ENCODE measurements at places on chromosomes 4 and X.

DNA sequence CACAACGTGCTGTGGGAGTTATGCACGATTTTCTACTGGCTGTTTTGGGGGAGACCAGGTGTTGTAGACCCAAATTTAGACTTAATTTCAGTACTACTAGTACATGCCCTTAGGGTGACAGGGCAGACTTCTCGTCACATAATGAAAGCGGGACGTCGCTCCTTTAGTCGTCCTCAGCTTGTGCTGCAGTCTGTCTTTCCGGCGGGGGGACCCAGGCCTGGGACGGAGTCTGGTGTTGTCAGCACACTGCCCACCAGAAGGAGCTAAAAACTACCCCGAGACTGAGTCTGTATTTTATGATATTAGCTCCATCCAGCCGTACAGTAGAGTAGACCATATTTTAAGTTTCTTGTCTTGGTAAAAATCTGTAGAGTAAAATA is 35.5 kb downstream of the NOP14 start:
- no peak for DNase-seq

GRCh38 chr4:67861513-67861912 is 22.3 kb downstream of the TMPRSS11D start:
- DNase-seq, result no peak

DNA sequence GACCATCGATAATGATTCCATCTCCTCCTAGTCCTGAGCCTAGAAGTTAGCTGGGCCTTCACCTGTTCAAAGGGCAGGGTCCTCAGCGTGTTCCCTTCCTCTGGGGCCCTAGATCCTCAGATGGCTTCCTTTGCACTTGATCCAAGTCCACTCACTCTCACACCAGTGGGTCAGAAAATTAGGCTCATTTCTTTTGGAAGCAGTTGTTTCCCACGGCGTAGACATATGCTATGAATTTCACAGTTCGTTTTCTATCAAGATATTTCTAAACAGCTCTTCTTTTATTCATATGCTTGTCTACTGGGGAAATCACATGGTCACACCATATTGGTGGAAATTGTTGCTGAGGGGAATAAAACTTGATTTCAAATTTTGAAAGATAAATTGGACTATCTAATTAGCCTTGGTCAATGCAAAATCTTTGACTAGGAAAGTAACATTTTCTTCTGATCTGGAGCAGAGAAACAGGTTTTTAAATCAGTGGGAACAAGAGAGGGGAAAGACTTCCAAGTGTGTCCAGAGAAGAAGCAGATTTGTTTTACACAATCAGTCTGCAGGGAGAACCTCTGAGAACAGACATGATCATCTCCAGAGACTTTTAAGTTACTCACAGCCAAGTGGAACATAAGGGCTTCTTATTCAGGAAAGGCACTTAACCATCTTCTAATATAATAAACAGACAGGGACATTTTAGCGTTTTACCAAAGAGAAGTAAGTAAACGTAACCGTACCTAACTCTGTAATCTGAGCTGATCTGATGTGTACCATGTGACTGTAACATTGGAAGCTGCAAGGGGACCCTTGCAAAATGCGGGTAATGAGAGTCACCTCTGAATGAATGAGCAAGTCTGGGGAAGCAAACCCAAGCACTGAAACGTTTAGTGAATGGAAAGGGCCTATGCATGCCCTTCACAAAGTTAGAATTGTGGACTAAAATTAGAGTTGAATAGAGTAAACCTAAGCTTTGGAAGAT is 455.7 kb upstream of the FAT1 start:
- no peak for DNase-seq

- no peak for DNase-seq
Observed at GRCh38 chr4:168474660-168475320, 5.5 kb downstream of the DDX60L start.

DNA sequence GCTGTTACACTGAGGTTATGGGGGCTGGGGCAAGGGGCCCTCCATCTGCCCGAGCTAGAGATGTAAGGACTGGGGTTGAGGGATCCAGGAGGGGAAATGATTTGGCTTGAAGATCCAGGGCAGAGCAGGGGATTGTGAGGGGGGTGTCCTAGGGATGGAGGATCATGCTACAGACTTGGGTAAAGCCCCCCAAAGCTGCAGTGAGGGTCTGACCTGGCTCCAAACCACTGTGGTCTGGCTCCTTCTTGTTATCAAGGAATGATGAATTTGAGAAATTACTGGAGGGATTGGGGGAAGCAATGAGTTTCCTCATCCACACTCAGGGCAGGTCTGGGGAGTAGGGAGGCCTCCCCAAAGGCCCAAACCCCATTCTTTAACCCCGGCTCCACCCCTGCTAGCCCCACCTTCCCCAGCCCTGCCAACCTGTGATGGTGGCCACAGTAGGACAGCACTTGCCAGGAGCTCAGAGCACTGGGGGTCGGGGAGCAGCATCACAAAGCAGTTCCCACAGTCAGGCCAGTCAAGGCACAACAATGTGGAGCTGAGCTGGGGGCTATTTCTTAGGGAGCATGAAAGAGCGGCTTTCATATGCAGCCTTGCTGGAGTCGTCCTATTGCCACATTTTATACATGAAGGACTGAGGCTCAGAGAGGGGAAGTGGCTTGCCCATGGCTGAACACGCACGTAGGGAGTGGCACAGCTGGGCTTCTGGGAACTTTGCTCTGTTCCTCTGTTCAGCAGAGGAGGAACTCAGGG is 165.5 kb downstream of the EFNB1 start:
- DNase-seq, result no peak

DNA sequence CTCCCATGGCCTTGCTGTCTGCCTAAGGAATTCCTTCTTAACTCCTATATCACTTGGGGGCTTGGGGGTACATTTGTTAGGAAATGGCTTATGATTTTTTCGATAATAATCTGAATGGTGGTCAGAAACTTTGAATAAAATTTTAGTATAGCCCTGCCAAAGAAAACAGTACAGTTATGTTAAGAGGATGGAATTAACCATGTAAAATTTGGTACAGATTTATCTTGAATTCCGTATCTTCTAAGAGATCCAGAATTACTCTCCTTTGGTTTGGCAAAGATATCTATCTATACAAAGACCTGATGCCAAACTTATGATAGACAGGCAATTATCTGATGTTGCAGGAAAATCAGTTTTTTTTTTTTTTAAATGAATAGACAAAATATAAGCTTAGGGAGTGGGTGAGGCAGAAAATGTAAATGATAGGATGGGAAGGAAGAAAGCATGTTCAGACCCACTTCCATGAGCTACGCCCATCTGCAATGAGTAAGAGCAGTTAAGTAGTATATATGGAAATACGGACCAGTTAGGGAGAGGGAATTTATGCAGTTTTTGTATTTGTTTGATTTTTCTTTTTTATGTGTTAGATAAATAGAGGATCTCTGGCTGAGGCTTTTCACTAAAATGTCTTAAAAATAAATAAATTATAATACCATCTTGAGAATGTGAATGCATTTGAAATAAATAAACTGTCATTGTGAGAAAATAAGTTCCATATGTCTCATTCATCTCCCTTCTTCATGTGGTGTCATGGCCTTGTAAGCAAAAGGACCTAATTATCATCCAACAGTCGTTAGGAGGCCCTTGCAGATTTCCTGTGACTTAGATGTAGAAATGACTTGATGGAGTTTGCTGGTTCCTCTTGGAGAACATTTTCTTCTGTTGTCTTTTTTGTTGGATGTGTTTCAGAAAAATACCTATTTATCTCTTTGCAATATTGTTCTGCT is 389.6 kb downstream of the ARHGAP24 start:
- no peak for DNase-seq

- no peak for DNase-seq
Observed at GRCh38 chr4:153955327-153955726, 166.4 kb upstream of the SFRP2 start.

DNA sequence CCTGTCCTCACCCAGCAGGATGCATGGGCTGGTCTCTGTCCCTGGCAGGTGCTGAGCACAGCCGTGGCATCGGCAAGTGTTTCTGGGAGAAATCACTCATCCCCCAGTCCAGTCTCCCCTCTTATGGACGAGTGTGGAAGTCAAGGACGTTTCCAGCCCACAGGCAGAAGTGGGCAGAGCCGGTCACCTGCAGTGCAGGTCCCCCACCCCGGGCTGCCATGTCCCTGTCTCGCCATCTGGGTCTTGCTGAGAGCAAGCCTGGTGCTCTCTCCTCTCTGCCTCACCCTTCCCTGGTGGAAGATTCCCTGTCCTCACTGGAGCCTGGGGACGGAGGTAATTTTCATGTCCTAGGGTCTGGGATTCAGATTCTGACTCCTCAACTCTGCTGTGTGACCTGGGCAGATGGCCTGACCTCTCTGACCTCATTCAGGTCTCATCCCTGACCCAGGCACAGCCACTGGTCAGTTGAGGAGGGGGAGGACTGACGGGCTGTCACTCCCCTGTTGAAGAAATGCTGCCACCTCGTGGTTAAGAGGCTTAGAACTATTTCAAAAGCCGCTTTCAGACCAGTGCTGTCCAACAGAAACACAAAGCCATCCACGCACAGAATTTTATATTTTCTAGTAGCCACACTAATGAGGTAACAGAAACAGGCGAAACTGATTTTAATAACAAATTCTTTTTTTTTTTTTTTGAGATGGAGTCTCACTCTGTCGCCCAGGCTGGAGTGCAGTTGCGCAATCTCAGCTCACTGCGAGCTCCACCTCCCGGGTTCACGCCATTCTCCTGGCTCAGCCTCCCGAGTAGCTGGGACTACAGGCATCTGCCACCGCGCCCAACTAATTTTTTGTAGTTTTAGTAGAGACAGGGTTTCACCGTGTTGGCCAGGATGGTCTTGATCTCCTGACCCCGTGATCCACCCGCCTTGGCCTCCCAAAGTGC is 1.8 kb downstream of the CPZ start:
- DNase-seq, result no peak

DNA sequence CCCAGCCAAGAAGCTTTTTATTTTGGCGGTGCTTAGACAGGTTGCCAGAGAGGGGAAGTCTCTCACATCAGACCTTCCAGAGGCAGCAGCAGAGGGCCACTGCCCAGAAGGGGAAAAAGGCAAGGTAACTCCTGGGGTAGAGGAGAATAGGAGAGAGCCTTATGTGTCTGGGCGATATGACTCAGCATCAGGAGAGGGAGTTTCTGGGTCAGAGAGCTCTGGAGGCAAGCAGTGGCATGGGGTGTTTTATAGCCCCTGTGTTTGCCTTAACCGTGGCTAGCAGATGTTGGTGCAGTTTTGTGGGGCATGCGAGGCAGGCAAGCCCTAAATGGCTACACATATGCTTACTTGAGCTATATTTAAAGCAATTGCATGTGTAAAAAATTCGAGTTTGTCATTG is 8.3 kb upstream of the ZXDB start:
- no peak for DNase-seq

DNA sequence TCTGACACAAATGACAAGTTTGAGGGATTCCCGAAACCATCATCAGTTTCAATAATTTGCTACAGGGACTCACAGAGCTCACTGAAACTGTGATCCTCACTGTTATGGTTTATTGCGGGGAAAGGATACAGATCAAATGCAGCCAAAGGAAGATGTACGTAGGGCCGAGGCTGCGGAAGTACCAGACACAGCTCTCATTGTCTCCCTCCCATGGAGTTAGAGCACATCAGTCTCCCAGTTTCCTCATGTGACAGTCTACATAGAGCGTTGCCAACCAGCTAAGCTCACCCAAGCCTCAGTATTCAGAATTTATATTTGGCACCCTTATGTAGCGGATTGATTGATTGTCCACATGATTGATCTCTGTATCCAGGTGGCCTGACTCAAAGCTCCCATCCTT is 137.8 kb upstream of the TENM3 start:
- no peak for DNase-seq

- DNase-seq, result no peak
Observed at GRCh38 chr4:155629183-155629825, 37.3 kb upstream of the GUCY1A1 start.

DNA sequence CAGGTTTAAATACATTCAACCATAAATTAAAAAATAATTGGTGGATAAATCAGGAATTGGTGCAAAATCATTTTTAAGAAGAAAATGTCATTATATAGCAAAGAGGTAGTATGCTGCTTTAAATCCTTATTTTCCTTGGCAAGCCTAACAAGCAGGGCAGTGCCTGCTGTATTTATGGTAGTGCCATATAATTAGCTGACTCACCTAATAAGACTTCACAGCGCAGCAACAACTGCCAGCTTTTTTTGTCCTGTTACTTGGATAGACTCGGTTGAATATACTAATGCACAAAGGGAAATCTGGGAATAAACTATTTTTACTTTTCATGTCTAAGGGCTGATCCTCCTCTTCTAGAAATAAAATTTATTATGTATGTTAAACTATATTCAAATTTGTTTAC is 99.1 kb downstream of the SNCA start:
- DNase-seq, result no peak

DNA sequence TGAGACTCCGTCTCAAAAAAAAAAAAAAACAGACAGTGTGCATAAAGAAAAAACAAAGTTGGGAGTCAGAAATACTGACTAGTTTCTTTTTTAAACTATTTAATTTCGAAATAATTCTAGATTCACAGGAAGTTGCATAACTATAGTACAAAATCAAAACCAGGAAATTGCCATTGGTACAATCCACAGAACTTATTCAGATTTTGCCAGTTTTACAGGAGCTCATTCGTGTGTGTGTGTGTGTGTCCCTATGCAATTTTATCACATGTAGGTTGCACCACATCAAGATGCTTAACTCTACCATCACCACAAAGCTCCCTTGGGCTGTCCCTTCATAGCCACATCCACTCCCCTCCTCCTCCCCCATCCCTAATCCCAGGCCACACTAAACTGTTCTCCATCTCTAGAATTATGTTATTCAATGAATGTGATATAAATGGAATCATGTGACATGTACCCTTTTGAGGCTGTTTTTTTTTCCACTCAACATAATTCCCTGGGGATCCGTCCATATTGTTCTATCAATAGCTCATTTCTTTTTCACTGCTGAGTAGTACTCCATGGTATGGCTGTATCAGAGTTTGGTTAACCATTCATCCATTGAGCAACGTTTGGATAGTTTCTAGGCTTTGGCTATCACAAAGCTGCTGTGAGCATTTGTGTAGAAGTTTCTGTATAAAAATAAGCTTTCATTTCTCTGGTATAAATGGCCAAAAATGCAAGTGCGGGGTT is 16.3 kb upstream of the DDX3X start:
- no peak for DNase-seq

- no peak for DNase-seq
Observed at GRCh38 chr4:153988492-153989363, 199.8 kb upstream of the SFRP2 start.

DNA sequence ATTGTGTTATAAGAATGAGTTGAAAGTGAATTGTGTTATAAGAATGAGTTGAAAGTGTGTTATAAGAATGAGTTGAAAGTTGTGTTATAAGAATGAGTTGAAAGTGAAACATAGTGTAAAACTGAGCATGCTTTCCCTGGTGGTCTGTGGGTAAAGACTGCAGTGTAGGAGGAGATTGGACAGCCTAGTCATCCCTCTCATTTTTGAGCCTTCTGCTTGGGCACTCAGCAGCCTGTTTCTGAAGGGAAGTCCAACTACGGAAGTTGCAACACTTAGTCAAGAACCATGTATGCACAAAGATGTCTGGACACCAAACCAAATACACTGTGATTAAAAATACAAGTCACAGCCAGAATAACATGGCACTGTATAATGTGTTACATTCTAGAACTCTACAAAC is 72.6 kb downstream of the ANK2 start:
- no peak for DNase-seq

DNA sequence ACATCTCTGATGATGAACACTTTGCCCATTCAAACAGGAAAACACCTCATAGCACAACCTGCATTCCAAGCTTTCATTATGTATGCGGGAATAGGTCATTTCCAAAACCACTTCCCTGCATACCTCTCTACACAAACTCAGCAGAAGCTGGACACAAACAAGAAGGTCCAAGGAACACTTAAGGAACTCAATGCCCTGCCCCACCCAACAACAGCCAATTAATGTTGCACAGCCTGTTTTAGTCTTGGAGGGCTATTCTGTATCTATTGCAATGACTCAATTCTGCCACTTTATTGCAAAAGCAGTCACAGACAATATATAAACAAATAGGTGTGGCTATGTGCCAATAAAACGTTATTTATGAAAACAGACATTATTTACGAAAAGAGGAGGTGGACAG is 16.7 kb downstream of the OPHN1 start:
- DNase-seq, result no peak

Data from stimulated activated CD8-positive, alpha-beta memory T cell treated with anti-CD3 and anti-CD28 coated beads, Interleukin-7, amount 100 ng/mL, for 1 hour (primary cell).